Stomach (tissue), 19 donors: ENCODE measurements at places on chromosomes 6 and 20. TPM values are rescaled to one million over a fixed set of nuclear protein-coding genes. Genes with fewer than 3 reads are reported as not detected.
A peak's percentile ranks its signal among the peaks of the same experiment; 100 is the strongest.

Gene GPX5
- polyA plus RNA-seq, result not detected

Gene PRPH2
- 0.92 TPM for polyA plus RNA-seq

Gene BPIFB2
- polyA plus RNA-seq, result not detected

DNA sequence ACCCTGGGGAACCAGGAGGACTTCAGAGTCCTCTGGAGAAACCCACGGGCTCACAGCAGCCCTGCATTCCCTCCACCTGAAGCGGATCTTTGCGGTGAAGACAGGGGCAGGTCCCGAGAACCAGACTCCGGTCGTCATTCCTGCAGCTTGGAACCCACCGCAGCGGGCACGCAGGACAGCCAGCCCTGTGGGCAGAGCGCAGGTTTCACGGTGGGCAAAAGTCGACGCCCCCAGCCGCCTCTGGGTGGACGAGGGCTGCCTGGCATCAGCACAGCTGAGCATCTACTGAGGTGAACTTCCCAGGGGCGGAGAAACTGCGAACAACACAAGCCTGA, 118.3 kb downstream of the PSMB1 start:
- H3K36me3 ChIP-seq, result no peaks in the 10 kb centered on the region
- peaks cover 23% of the 10 kb centered on the region for H3K27me3 ChIP-seq
- H3K27ac ChIP-seq, result no peak overlapping the region
- peaks cover 17% of the 10 kb centered on the region for H3K4me1 ChIP-seq
- DNase-seq, result no peak

GRCh38 chr6:20092071-20092566, 120.2 kb downstream of the MBOAT1 start:
- no peak overlapping the region for H3K4me3 ChIP-seq
- peaks cover 4% of the 10 kb centered on the region for H3K4me1 ChIP-seq
- no peak overlapping the region for H3K27ac ChIP-seq
- DNase-seq, result no peak
- no peaks in the 10 kb centered on the region for H3K27me3 ChIP-seq
- H3K36me3 ChIP-seq, result no peaks in the 10 kb centered on the region

GRCh38 chr20:20233041-20233514, 134.8 kb upstream of the INSM1 start:
- no peaks in the 10 kb centered on the region for H3K27me3 ChIP-seq
- H3K36me3 ChIP-seq, result no peaks in the 10 kb centered on the region
- no peak overlapping the region for H3K4me3 ChIP-seq
- no peak overlapping the region for H3K27ac ChIP-seq
- DNase-seq, result peak; percentile 35

GRCh38 chr6:37699887-37700619, 2.4 kb upstream of the MDGA1 start:
- H3K27me3 ChIP-seq, result peaks cover 57% of the 10 kb centered on the region
- H3K4me3 ChIP-seq, result no peak overlapping the region
- H3K4me1 ChIP-seq, result peaks cover 38% of the 10 kb centered on the region
- H3K27ac ChIP-seq, result no peak overlapping the region

DNA sequence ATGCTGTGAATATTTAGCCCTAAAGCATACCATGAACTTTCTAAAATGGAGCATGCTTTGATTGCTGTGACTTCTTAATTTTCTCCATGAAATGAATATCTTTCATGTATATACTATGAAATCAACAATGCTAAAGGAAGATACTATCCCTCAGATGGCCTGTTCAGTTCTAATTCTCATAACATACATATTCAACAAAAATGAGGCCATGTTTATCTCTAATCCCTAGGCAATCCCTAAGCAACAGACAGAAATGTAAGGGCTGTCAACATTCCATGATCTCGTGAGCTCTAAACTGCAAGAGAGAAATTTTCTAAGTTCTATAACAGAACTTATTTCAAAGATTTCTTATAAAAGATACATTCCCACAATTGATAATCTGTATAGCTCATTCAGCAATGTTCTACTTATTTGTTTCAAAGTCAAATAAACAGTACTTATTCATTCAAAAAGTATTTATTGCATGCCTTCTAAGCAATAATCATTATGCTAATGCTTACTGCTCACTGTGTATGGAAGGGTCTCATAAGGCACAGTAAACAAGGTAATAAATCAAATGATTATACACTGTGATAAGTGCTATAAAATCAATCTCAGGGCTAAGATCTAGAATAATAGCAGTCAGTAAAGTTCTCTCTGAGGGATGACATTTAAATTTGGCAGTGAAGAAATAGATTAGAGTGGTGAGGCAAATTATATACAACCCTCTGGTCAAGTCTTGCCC, 492.9 kb downstream of the PHF3 start:
- H3K27me3 ChIP-seq, result no peaks in the 10 kb centered on the region
- no peak overlapping the region for H3K4me3 ChIP-seq
- H3K36me3 ChIP-seq, result no peaks in the 10 kb centered on the region
- H3K4me1 ChIP-seq, result no peaks in the 10 kb centered on the region
- H3K27ac ChIP-seq, result no peak overlapping the region
- no peak for DNase-seq

DNA sequence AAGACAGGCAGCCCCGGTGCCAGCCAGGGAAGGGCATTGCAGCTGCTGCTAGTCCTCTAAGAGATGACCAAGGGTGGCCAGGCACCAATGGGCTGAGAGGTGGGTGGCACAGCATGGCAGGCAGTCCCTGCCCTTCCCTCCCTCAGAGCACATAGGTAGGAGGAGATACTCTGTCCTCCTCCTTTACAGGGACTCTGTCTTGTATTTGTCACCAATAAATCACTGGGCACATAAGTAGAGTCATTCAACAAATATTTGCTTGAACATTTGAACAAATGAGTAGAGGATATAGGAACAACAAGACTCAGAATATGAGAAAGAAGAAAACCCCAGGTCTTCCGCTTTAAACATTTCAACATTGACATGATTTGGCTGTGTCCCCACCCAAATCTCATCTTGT, 69.4 kb upstream of the CLDN20 start:
- H3K36me3 ChIP-seq, result no peaks in the 10 kb centered on the region
- H3K27ac ChIP-seq, result no peak overlapping the region
- no peak for DNase-seq
- H3K4me1 ChIP-seq, result peaks cover 7% of the 10 kb centered on the region
- H3K4me3 ChIP-seq, result no peak overlapping the region

DNA sequence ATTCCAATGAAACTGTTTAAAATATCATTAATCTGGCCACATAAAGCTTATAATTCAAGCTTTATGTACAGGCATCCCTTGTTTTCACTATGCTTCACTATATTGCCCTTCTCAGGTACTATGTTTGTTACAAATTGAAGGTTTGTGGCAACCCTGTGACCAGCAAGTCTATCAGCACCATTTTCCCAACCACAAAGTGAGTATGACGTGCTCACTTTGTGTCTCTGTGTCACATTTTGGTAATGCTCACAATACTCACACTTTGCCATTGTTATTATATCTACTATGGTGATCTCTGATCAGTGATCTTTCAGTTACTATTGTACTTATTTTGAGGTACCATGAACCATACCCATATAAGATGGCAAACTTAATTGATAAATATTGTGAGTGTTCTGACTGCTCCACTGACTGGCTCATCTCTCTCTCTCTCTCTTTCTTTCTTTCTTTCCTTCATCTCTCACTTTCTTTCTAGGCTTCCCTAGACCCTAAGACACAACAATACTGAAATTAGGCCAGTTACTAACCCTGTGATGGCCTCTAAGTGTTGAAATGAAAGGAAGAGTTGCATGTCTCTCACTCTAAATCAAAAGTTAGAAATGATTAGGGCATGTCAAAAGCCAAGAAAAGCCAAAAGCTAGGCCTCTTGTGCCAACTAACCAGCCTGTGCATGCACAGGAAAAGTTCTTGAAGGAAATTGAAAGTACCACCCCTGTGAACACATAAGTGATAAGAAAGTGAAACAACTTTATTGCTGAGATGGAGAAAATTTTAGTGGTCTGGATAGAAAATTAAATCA, 227.9 kb downstream of the BCAS1 start:
- no peaks in the 10 kb centered on the region for H3K36me3 ChIP-seq
- H3K27ac ChIP-seq, result peak overlapping the region; percentile 64
- no peak for DNase-seq
- H3K27me3 ChIP-seq, result no peaks in the 10 kb centered on the region
- H3K4me1 ChIP-seq, result peaks cover 5% of the 10 kb centered on the region

DNA sequence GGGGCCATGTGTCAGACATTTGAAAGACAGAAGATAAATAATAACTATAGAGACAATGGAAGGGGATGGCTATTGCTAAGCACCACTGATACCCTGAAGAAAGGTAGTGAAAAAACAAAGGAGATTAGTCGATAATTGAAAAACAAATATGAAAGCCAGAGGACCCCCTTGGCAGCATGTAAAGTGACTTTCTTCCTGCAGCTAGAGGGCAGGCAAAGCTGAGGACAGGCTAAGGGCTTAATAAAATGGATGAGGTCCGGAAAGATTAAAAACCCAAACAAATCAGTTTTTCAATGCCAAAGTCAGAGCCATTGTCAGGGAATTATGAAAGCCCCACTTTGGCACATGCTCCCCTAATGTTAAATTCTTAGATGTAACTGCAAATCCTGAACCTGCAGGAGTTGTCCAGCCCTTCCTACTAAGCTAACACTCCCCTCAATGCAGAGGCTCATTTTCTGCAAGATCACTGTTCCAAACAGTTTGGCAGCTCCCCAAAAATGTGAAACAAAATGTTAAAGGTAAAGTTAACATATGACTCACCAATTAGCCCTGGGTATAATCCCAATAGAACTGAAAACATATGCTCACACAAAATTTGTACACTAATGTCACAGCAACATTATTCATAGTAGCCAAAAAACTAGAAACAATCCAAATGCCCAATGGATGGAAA, 1177.9 kb downstream of the GRIK2 start:
- no peaks in the 10 kb centered on the region for H3K36me3 ChIP-seq
- no peak overlapping the region for H3K4me3 ChIP-seq
- no peak for DNase-seq
- H3K27me3 ChIP-seq, result no peaks in the 10 kb centered on the region
- H3K27ac ChIP-seq, result no peak overlapping the region
